ENCODE measurements at places on chromosomes 2 and 18.

- no peak for DNase-seq
These were observed 409.6 kb upstream of the TMEFF2 start for GRCh38 chr2:192604295-192604694.

DNA sequence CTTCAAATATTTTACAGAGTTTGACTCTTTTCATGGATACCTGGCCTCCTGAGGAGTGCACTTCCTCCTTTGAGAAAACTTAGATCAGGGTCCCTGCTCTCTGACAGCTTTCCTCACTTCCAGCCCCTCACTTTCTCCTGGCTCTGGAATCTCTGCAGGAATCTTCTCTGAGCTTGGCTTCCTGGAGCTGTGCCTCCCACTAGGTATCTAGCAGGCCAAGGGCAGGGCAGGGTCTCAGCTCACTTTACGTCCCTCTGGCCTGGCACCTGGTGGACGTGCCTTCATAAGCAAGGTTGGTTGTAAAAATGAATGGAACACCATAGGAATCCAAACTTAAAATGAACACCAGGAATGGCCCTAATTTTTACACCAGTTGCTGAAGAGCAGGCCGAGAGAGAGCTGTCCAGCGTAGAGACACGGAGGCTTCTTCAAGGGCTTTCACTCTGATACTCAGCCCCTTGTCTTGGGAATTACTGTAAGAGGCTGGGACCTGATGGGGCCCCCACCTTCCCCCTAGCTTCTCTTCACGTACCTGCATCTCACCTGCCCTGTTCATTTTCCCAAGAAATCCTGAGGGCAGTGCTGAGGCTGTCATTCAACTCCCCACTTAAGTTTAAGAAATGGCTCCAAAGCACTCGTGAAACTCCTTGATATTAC is 426.9 kb upstream of the ID2 start:
- no peak for DNase-seq

DNA sequence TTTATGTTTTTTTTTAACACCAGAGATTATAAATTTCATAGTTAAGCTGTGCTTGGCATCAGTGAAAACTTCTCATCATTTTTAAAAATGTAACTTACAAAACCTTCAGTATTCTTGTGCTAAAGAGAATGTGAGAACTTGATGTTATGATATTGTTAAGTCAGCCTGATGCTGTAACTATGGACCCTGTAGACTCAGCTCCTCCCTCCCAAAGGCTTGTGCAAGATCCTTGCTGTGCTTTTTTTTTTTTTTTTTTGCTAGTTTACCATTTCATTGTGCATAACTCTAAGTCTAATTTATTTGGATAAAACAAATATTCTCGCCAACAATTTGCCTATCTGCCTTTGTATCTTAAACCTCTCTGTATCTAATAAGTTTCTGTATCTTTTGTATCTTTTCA is 12.9 kb upstream of the TFPI start:
- no peak for DNase-seq

DNA sequence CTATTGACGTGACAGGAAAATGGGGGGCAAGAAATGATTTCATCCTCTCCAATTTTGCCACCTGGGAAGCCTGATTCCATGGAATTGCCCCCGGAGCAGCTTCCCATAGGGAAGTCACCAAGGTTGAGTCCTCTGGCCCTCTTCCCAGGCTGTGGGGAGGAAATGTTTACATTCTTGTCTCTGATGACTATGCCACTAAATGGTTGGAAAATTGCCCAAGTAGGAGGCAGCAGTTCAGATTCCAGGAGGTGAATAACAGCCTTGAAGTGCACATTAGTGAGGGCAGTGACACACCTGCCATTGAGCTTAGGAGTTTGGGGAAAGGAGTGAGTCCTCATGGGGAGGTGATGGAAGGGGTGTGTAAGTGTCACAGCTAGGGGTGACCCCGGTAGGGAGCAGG is 449.2 kb upstream of the DCC start:
- no peak for DNase-seq

DNA sequence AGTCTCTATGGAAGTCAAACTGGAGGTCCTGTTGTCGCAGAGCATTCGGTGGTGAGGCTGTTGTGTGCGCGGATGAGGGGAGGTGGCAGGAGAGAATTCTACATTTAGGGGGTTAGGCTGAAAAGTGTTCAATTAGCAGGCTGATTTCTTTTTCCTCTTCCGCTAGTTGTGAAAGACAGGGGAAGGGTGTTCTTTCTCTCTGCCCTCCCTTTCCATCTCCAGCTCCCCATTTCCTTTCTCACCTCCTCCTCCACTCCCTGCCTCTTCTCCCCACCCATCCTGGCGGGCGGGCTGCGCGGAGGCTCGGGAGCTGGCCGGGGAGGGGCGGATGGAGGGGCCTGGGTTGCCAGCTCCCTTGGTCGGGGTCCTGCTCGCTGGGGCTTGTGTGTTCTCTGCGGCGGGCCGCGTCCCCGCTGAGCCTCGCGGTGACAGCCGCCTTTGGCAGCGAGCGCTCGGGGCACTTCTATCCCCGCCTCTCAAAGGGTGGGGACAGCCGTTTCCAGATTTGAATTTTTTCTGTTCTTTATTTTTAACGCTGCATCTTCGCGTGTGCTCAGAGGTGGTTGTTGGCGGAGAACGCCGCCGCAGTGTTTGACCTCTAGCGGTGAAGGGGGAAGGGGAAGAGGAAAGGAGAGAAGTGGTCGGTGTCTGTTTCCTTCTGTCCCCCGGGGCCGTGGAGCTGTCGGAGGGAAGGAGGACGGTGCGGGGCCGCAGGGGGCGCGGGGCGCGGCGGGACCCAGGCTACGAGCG is 3.6 kb downstream of the SOX11 start:
- DNase-seq: no peak

GRCh38 chr18:53490019-53490418 is 734.5 kb downstream of the MBD2 start:
- DNase-seq: no peak

DNA sequence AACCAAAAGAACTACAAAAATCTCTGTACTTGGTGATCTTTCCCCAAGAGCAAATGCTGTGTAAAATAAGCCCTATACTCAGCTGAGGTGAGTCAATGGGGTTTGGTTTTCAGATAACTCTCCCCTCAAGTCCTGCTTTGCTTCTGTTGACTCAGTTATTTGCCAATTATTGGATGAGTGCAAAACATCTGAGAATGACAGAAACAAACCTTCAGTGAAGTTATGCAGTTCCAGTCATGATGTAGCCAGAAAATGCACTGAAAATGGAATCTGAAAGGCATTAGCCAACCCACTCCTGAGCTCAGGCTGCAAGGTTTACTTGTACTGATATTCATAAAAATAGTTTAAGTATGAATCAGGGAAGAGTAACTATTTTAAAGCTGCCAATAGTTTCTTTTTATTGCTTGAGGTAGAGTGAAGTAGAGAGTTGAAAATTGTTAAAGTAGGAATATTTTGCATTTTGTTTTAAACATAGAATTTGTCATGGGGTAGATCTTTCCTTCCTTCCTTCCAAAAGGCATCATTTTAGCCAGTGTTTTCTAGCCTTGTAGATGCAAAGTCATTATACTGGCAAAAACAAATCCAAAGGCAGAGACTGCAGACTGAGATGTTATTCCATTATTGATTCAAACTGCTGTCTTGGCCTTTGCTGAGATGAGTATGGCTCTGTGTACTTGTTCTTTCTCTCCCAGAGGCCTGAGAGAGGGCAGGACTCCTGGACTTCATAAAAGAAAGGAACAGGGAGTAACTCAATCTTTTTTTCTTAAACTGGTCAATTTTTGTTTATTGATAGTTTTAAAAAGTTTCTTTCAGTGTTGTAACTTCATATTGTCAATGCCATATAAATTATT is 215.3 kb downstream of the RND3 start:
- DNase-seq: no peak

DNA sequence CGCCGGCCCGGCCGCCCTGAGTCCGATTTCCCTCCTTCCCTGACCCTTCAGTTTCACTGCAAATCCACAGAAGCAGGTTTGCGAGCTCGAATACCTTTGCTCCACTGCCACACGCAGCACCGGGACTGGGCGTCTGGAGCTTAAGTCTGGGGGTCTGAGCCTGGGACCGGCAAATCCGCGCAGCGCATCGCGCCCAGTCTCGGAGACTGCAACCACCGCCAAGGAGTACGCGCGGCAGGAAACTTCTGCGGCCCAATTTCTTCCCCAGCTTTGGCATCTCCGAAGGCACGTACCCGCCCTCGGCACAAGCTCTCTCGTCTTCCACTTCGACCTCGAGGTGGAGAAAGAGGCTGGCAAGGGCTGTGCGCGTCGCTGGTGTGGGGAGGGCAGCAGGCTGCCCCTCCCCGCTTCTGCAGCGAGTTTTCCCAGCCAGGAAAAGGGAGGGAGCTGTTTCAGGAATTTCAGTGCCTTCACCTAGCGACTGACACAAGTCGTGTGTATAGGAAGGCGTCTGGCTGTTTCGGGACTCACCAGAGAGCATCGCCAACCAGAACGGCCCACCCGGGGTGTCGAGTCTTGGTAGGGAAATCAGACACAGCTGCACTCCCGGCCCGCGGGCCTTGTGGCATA is 4.6 kb downstream of the SIX2 start:
- peak; percentile 25 for DNase-seq

DNA sequence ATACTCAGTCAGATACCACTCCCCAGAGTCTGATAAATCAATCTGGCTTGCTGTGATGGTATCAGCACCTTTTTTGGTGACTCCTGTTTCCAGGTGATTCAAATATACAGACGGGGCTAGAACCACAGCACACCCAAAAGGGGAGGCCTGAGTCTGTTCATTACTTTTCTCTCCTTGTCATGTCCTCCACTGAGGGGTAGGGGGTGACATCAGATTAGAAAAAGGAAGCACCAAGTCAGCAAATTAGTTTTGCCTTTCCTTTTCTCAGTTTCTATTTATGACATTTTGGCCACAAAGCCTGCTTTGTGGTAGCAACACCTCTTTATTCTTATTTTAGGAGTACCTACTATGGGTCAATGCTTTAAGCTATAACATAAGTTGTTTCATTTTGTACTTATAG is 127.4 kb downstream of the CCDC102B start:
- no peak for DNase-seq

DNA sequence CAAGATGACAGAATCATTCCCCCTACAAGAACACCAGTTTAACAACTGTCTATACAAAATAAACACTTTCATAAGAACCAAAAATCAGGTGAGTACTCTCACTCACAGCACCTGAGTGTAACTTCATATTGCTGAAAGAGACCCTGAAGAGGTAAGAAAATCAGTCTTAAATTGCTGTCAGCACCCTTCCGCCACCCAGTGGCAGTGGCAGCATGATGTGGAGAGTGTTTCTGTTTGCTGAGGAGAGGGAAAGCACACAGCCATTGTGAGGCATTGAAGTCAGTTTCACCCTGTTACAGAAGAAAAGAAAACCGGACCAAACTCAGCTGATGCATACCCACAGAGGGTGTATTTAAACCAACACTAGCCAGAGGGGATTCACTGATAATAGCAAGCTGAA is 1240.8 kb upstream of the CRIM1 start:
- no peak for DNase-seq
